ENCODE measurements at places on chromosomes 12 and 14.

DNA sequence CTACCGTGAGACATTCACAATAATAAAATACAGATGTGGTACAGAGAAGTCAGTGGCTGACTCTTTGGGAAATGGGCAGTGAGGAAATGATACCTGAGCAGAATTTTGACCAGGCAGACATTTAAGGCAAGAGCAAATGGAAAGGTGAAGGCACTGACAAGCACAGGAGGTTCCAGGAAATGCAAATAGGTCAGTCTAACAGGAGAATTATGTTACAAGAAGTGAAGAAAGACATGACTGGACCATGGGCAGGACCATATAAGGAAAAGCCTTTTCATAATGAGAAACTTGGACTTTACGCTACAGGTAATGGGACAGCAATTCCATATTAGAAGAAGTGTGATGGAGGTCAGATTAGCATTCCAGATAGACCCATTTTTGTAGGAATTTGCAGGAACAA, 338.9 kb downstream of the PDZRN4 start:
- DNase-seq = no peak

- DNase-seq = no peak
Measured at GRCh38 chr14:53569446-53569845, 387.2 kb downstream of the BMP4 start.

GRCh38 chr12:6569312-6569711, 1.2 kb upstream of the NOP2 start:
- no peak for DNase-seq

GRCh38 chr12:42546709-42547108, 42.8 kb downstream of the PRICKLE1 start:
- DNase-seq = no peak

DNA sequence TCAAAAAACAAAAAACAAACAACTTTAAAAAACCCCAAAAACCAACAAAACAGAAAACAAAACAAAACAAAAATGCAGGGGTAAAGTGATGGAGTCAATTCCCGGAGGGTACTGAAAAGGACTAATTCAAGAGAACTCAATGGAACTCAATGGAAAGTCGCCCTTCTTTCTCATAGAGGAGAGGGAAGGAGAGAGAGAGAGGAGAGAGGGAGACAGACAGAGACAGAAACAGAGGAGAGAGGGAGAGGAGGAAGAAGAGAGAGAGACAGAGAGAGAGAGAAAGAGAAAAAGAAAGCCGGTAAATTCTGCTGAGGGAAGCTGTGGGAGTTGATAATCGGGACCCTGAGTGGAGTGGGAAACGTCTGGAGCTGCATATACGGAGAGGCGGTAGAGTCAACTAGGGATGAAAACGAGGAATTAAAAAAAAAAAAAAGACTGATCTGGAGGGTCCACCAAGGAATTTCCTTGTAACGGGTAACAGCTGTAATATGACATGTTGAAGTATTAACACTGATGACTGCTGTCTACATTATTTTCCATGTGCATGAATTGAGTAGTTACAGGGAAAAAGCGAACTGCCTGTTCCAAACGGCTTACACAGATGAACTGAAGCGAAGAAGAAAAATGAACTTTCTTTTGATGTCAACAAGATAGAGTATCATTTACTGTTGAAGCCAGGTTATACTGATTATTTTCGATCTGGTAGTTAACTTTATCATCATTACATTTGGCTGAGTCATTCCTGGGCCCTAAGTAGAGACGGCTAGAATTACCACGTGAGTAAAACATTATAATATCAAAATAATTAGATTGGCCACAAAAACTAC, 934 bp upstream of the ZC2HC1C start:
- no peak for DNase-seq

GRCh38 chr14:32896979-32897697, 41.5 kb upstream of the NPAS3 start:
- peak; percentile 36 for DNase-seq

GRCh38 chr12:66740732-66741131, 61.9 kb upstream of the GRIP1 start:
- no peak for DNase-seq

DNA sequence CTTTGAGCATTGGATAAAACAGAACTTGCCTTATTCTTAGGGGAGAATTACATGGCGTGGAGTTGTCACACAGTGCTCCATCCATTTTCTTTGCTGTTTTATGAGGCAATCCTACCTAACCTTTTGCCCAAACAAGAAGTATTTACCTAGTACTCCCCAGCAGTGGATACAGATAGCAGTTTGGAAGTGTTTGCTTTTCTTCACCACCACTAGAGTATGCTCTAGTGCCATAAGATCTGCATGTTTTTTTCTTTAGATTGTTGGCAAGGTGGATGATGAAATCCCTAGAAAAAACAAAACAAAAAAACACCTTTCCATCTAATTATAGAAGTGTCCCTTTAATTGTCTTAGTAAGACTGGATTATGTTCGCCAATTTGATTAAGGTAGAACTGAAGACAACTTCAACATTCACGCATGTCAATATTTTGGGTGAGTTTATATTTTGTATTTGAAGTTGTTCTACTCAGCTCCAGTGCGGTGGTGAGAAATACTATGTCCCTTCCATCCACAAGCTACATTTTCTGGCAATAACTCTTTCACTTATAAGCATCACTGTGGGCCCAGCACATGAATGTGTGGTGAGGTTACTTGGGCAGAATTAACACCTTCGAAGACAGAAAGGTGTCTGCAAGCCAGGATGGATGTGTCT, 23.6 kb upstream of the TMEM260 start:
- peak; percentile 19 for DNase-seq

DNA sequence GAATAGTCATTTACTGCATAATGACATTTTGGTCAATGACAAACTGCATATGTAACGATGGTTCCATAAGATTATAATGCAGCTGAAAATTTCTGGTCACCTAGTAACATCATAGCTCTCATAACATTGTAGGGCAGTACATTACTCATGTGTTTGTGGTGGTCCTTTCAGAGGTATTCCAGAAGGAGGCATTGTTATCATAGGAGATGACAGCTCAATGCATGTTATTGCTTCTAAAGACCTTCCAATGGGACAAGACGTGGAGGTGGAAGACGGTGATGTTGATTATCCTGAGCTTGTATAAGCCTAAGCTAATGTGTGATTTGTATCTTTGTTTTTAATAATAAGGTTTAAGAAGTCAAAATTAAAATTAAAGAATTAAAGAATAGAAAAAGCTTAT, 43.8 kb upstream of the TSPAN11 start:
- peak; percentile 3 for DNase-seq

- no peak for DNase-seq
Measured at GRCh38 chr14:52298795-52299194, 15.3 kb upstream of the PTGER2 start.

DNA sequence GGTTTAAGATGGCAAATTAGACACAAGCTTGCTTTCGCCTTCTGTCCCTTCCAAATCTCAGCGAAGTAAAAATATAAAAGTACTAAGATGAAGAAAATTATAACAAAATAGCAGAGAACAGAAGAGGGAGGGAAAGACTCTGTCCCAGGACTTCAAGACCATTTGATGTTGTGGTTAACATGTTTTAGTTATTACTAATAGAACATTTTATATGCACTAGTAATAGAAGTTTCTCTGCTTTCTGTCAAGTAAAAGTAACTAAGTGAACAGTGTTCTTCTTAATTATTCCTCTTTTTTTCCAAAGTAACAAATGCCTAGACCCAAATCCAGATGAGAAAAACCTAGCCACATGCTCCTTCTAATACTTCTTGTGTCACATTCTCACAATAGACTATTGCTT, 85.1 kb upstream of the DAAM1 start:
- peak; percentile 75 for DNase-seq

- DNase-seq = no peak
Measured at GRCh38 chr14:53942970-53943750, 13.5 kb downstream of the BMP4 start.

GRCh38 chr14:25121337-25122129, 71.6 kb upstream of the STXBP6 start:
- peak; percentile 96 for DNase-seq

All from HCEC 1CT (cell line).